ENCODE measurements at places on chromosomes 1 and 21.

GRCh38 chr1:6657138-6657537, 32.5 kb downstream of the THAP3 start:
- DNase-seq: no peak

GRCh38 chr1:245874942-245875580, 632.0 kb downstream of the SMYD3 start:
- DNase-seq: no peak

- DNase-seq: no peak
Observed at GRCh38 chr1:59880735-59881134, 45.8 kb downstream of the CYP2J2 start.

DNA sequence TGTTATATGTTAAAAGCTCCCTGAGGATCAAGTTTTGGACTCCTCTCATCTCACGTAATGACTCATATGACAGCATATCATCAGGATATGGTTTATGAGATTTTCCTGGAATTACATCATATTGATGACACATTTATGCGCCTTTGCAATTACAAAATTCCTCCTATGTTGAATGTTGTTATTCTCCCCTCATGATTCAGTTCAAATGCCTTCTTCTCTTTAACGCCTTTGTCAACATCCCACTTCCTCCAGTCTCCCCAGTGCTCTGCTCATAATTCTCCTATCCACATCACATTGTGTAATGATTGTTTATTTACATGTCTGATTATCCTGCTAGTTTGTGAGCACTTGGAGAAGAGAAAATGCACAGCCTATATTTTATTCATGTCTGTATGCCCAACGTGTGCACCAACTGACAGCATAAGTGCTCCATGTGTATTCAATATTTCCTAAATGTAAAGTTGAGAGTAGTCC, 80.9 kb upstream of the BACH1 start:
- DNase-seq: no peak

DNA sequence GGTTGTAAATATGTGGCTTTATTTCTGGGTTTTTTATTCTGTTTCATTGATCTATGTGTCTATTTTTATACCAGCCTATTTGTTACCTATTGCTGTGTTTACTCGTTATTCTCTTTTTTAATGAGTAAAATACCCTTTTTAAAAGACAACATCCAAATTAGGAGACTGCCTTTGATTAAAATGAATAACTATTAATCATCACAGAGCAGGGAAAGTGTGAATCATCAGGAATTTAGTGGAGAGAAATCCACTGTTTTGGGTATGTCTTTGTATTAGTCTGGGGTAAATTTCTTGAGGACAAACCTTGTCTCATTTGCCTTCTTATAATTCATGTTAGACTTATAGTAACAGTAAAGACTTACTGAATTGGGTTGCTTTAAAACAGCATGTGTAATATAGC, 12.1 kb downstream of the DISC1 start:
- no peak for DNase-seq

GRCh38 chr1:113963281-113963906, 15.9 kb upstream of the OLFML3 start:
- DNase-seq: no peak

DNA sequence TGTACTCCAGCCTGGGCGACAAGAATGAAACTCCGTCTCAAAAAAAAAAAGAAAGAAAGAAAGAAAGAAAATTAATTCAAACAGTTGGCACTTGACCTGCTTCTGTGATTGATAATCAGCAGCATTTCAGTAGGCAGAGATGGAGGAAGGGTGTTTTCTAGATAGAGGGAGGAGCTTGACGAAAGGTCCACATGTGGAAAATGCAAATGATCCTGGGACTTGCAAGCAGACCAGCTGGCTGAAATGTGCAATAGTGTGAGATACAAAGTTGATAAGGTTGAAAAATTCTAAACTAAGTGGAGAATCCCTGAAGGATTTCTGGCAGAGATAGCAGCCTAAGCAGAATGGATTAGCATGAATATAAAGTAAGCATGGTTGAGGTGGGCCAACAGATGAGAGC, 4.2 kb downstream of the ELAPOR1 start:
- no peak for DNase-seq

DNA sequence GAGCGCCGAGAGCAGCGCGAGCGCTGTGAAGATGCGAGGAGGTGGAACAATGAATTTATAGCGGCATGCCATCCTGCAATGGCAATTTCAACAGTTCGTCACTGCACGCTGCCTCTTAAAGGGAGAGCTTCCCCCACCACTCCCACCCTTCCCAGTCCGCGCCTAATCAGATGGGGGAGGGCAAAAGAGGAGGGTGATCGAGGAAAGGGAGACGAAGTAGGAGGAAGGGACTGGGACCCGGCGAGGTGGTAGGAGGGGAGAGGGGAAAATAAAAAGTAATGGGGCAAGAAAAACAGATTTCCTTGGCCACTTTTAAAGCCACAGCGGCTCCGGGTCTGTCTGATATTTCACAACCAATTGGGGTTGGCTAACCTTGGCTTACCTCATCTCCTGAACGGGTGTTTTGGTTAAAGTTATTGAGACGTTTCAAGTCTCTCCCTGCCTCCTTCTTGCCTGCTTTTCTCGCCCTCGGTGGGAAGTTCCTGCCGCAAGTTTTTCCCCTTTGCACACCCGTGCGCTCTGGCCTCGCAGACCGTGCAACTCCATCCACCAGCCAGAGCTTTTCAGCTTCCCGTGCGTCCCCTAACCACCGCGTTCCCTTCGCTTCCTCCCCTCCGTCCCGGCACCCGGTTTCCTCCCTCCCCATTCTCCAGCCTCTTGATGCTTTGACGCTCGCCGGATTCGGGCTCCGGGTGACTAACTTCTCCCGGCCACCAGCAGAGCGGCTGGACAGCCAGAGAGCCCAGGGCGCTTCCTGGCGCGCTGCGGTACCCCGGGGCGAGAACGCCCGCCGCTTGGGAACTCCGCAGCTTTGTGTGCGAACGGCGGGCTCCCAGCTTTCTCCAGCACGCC, at the start of gene ADAMTS5:
ADAMTS5 (minus strand) TSS at position 27 of the 852 bp plus-strand sequence. CDS start 697 bp downstream, outside the sequence.
- DNase-seq: no peak

Data from stimulated activated CD8-positive, alpha-beta memory T cell treated with anti-CD3 and anti-CD28 coated beads, Interleukin-12 subunit alpha, Interleukin-12 subunit beta, amount 100 ng/mL, for 4 hours (primary cell).